Uterus (tissue), 4 donors: ENCODE measurements at places on chromosomes 6 and 20.

DNA sequence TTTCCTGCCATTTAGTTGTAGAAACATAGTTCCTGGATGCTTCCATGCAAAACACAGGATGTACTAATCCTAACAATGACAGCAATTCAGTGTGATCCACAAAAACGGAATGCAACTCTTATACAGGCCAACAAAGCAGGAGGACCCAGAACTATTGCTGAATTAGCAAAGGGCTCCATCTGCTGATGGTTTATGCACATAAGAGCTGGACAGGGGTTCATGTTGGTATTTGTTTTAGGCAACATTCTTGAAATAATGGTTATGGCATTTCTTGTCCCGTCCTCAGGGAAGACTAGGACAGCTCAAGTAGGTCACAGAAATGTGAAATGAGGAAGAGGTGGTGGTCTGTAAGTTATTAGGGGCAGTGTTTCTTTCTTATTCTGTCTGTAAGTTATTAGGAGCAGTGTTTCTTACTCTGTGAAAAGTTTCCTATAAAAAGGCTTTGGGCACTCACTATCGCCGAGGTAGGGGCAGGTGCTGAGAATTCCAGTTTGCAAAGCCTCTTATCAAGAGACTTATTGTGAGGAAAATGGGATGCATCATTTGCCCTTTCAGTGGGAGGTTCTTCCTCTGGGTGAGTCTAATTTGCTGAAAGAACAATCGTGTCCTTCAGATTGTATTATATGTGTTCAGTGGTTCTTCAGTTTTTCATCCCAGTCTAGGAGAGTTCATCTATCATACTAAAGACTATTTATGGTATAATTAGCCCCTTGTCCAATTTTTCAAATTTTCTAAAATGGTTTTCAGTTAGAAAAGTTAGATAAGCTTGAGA, 171.1 kb downstream of the MCHR2 start:
- DNase-seq: no peak

- no peak for DNase-seq
These were observed 175.7 kb upstream of the AKAP12 start for GRCh38 chr6:151063842-151064647.

DNA sequence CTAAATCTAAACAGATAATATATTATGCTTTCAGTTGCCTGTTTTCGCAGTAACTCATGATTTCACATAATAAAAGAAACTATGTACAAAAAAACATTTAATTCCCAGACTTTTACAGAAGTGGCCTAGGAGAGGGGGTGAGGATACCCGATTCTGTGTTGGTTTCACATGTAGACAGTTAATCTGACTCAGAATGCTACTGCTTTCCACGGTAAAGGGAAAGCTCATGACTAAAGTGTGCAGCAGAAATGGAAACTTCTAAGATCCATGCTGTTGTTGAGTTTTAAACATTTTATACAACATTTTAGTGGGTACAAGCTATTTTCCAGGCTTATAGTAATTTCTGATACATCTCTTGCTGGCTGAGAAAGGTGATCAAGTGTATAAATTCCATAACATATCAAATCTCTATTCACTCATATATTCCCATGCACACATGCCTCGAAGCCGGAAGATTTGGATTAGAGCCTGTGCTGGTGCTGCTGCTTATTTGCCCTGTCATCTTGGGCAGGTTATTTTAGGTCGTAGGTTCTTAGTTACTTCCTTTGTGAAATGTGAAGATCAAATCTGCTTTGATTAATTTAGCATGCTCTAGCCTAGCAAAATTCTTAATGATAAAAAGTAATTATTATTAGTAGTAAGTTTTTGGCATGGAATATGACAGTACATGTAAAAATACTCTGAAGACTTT, 896.7 kb upstream of the MAP3K7 start:
- no peak for DNase-seq

DNA sequence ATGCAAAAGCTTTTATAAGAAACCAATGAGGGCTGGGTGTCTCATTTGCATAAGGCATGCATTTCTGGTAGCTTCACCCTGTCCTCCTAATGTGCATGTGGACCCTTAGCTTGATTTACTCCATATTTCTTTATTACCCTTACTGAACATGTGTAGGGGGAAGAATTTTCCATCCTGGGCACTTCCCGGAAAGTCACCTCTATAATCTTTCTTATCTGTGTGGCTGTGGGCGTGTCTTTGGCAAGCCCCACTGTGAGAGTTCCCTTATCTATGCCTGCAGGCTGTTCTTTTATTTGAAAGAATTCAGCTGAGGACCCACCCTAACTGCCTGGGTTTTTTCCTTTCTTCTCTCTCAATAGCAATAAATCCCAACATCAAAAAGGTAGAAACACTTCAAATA, 627.8 kb downstream of the DOK5 start:
- DNase-seq: no peak

DNA sequence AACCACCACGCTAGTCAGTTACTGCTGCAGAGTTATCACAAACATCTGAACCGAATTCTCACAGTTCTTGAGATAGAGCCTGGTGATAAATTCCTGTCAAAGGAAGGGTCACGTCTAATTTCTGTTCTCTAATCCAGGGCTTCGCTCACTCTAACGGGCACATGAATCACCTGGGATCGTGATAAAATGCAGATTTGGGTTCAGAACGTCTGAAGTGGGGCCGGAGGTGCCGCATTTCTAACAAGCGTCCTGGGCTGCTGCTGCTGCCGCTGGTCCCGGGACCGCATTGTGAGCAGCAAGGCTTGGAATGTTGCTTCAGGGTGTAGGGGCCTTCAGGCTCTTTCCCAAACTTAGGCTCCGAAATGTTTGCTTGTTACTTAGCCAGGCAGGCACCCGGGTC, 264.1 kb downstream of the CDC5L start:
- no peak for DNase-seq

- DNase-seq: no peak
These were observed 128.9 kb downstream of the FOXC1 start for GRCh38 chr6:1738558-1739081.

- no peak for DNase-seq
These were observed 53.0 kb downstream of the SNAP25 start for GRCh38 chr20:10271494-10272219.
